ENCODE measurements at places on chromosomes 6 and 20.

DNA sequence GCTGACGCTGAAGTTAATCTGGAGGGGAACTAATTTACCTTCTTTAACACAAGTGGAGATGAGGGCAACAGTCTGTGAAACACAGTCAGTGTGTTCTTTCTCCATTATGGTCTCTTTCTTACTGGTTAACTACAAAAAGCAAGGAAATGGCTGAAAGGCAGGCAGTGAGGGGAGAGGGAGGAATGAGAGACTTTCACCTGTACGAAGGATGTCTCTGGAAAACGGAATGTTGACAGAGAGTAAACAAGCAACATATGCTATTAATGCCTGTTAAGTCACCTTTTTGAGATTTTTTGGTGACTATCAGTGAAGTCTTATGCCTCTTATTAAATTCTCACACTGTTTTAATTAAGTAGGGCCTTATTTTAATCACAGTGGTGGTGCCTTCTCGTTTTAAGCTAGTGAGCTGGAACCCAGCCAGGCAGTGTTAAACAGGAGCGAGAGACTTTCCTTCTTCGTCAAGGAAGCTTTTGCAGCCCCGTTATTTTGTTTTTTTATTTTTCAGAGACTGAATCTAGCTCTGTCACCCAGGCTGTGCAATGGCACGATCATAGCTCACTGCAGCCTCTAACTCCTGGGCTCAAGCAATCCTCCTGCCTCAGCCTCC, 165.6 kb downstream of the ATXN1 start:
- no peak for DNase-seq

DNA sequence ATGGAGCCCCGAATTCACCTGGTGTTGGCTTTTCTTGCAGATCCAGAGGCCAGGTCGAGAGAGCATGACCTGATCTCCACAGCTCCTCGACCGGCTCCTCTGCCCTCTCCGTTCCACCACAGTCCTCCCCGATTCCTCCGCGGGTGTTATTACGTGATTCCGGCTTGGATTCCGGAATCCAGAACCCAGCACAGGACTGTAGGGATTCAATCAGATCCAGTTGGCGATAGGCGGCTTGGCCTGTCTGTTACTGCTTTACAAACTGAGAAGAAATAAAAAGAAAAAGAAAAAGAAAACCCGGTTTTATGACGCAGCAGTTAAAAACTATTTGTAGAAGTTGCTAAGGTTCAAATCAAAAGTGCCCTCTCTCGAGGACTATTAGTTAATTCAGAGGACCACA, 222.7 kb downstream of the EYA2 start:
- DNase-seq, result no peak

DNA sequence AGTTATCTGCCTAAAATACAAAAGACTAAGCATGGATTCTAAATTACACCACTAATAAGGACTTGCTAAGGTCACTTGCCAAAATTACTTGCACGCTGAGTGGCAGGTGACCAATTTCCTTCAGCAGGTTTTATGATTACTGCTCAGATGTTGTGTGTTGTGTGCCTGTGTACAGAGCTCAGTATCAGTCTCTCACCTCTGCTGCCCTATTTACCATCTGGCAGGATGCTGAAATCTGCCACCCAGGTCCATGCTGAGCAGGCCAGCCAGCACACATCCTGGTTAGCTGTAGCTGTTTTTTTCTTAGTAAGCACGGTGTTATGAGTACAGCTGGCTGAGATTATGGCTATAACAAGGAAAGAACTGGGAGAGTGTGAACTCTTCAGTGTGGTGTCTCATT, 34.0 kb downstream of the ELOVL4 start:
- no peak for DNase-seq

GRCh38 chr6:72636786-72637185, 14.9 kb downstream of the KCNQ5 start:
- no peak for DNase-seq

GRCh38 chr6:13413900-13414555, 73.4 kb downstream of the GFOD1 start:
- DNase-seq, result no peak

Data from RPMI8226 (cell line).